ENCODE measurements at places on chromosomes 7 and 10.

GRCh38 chr10:130647341-130647740 lies 511.1 kb downstream of the GLRX3 start:
- no peak for DNase-seq

DNA sequence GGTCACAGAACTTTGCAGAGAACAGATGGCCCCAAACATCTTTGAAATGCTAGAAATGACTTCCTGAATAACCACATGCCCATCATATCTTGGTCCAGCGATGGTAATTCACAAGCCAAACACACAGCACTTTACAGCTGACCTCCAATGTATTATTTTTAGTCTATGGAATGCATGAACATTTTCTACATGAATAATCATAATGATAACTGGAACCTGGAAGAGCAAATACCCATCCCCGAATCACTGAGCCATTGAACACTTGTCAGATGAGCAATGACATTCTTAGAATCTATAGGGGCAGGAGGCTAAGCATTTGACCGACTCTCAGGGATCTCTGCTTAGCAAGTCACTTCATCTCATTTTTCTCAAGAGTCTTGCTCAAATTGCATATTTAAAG lies 167.3 kb downstream of the CREB5 start:
- DNase-seq = peak; percentile 41

DNA sequence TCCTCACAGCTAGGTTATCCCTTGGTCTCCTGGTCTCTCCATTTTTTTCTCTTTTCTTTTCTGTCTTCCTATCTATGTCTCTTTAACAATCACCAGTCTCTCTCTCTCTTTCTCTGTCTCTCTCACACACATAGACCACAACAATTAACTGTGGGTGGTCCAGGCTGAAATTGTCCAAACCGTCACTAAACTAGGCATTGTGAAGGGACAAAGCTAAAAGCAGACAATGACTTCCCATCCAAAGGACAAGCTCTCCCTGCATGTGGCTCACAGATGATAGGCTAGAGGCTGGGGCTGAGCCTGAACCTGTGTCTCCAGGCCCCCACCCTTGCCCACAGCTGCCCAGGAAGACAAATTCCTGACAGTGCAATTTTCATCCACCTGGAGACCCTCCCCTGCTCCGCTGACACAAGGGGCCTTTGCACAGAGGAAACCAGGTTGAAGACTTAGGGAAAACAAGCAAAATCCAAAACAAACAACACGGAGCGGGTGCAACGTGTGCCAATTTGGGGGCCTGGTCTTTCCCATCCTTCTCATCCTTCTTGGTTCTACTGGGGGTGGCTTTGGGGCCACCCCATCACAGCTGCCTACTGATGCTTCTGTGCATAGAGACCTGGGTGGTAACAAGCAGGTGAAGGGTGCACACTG lies 755.4 kb downstream of the GRID1 start:
- DNase-seq = no peak

DNA sequence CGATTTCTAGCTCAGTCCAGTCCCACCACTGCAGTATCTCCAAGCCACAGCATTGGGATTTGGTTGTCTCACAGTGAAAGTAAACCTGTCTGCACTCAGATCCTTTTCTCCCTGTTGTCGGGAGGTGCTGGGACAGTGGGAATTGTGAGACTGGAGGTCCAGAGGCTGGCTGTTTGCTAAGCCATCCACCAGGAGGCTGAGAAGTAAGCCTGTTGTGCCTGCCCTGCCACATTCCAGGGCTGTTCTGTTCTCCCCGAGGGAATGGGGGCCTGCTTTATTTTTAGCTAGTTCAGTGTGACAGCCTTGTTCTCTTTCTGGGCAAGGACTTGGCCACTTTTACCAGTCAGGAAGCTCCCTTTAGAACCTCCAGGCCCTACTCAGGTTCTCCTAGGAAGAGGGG lies 54.9 kb downstream of the HK1 start:
- DNase-seq = peak; percentile 87

- no peak for DNase-seq
Measured at GRCh38 chr7:70717553-70718329, 414.2 kb upstream of the GALNT17 start.

DNA sequence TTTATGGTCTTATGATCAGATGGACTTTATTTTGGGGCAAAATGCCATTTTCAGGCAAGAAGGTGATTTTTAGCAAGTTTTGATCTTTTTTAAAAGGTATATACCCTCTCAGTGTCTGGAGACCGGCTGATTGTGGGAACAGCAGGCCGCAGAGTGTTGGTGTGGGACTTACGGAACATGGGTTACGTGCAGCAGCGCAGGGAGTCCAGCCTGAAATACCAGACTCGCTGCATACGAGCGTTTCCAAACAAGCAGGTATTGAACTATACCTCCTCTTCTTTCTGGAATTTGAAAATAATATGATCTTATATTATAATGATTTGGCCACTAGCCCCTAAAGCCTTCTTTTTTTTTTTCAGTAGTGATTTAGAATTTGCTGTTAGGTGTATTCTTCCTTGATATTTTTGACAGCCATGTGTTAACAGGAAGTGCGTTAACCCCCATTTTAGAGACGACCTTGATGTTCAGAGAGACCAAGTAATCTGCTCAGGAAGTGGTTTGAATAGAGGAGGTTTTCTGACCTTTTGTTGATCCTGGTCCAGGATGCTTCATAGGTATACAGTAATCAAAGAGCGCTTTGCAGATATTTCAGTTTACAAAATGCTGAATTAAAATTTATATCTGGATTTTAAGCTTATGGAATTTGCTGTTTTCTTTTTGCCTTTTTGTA lies 6.2 kb downstream of the BUB3 start:
- no peak for DNase-seq

DNA sequence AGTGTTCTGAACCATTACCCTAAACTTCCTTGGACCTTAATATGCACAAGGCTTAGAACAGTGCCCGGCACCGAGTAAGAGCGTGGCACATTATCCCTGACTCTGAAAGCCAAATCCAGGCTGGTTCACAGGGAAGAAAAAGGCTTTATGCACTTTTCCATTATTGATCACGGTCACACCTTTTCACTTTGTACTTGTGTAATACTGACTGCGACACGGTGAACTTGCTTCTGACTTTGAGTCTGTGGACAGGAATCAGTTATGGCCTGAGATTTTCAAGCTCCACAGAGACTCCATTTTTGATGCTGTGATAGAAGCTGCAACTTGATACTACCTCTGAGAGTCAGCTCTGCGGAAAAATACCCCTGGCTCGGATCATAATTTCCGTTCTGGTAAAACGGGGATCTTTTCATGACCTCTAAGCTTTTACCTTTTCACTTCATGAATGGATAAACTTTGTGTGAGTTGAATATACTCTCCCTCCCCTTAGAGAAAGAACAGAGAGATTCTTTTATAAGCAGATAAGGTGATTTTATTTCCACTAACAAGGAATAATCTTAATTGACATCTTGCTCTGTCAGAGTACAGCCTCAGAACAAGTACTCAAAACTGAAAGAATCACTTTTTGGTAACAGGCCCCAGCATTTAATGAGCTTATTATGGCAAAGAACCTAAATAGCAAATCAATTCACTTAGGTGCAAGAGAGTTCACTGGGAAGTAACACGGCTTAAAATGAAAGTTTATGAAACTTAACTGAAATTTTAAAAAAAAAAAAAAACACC lies 88.8 kb downstream of the ELMO1 start:
- no peak for DNase-seq

DNA sequence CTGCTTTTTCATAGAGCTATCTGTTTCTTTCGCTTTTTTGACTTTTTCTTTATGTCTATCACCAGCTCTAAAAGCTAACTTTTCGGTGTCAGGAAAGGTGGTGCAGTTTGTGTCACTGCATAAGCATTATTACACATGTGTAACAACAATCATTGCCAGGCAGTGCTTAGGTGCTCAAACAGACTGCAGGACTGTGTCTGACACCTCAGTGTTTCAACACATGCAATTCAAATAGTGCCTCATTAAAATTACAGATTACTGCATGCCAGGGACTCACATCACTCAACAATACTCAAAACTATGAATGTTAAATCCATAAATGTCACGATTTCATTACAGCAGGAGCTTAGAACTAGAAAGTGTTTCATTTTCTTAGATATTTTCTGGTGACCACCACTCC lies 265.3 kb upstream of the SMIM30 start:
- no peak for DNase-seq

- no peak for DNase-seq
Measured at GRCh38 chr7:108007261-108007660, 4.3 kb upstream of the LAMB1 start.

DNA sequence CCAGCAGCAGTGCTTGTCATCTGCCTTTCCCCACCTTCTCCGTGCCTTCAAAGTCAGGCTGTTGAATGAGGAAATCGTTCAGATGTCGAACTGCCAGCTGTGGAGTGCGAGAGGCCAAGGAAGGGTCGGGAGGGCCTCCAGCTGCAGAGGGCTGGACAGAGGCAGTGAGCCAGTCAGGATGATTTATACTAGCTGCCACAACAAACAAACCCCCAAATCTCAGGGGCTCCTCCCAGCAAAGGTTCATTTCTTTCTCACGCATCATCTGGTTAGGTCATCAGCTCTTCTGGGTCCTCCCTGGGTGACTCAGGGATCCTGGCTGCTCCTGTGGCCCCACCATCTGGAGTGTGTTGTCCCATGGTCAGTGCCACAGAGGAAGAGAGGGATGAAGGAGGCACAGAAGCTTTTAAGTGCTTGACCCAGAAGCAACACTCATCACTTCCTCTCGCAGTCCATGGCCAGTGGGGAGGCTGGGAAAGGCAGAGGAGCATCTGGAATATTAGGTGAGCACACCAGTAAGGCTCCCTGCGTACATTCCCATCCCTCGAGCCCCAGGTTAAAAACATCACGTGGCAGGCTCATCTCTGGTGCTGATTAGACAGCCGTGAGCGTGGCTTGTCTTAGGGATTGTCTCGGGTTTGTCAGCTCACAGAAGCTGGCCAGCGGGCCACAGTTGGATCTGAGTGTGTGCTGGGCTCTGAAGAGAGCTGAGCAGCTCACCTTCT lies 140.7 kb downstream of the RGS10 start:
- peak; percentile 99 for DNase-seq

DNA sequence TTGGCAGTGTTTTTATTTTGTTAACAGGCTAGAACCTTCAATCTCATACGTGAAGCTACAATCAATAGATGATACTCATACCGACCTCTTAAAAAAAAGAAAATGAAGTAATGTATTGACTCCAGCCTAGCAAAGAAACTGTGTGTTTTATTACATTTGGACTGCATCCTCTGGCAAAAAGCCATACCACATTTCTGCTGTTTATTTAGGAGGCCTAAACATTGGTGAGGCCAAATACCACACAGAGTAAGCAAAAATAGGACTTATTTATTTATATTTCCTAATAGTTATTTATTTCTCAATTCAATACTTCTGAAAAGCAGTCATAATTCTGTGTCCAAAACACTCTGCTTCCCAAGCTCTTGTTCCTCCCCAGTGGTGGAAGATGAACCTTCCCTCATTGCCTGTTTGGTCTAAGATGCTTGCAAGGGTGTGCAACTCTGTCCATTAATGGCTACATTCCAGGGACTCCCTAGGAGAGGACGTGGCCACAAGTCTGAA lies 398.8 kb upstream of the KLF6 start:
- peak; percentile 84 for DNase-seq

DNA sequence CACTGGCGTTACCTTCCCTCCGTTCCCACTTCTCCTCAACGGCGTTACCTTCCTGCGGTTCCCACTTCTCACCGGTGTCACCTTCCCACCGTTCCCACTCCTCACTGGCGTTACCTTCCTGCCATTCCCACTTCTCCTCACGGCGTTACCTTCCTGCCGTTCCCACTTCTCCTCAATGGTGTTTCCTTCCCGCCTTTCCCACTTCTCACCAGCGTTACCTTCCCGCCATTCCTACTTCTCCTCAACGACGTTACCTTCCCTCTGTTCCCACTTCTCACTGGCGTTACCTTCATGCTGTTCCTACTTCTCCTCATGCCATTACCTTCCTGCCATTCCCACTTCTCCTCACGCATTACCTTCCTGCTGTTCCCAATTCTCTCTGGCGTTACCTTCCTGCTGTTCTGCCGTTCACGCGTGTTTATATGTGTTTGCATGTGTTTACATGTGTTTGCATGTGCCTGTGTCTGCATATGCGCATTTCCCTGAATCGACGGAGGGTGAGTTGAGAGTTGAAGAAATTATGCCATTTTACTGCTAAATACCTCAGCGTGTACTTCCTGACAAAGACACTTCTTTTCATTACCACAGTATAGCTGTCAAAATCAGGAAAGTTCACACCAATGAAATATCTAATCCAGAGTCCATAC lies 23.2 kb upstream of the CFAP46 start:
- no peak for DNase-seq

DNA sequence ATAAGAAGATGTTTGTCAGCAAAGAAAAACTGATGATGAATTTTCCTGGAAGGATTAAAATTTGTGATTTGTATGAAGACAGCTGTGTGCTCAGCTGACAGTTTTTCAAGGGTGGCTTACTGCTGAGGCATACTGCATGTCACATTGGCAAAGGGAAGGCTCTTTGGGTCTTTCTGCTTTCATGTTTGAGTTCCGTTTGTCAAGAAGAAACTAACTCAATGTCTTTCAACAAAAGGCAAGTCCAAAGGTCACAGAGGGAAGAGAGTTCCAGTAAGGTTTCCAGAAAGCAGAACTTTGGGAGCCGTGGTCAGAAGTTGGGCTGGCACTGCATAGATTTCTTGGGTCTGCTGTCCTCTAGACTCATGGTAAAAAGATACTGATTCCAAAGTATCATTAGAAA lies 16.9 kb downstream of the DYDC2 start:
- DNase-seq = no peak

DNA sequence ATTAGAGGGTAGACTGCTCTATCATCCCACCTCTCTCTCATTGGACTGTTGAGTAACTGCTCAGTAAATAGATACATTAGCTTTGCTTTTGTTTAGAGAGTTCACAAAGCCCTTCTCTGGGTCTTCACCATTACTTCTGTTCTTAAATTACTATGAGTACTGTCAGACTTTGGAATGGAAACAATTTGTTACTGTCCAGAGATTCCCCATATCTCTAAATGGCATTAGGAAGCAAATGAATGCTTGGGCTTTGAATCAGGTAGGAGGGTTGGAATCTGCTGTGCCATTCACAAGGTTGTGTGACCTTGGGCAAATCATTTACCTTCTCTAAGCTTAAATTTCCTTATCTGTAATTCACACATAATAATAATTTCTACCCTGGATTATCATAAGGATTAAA lies 541.0 kb upstream of the FZD8 start:
- peak; percentile 42 for DNase-seq

- no peak for DNase-seq
Measured at GRCh38 chr10:15140698-15141097, 27.8 kb downstream of the NMT2 start.

Data from EH (cell line).